SJSA1 (cell line): ENCODE measurements at places on chromosomes 3 and 15. TPM values are rescaled to one million over a fixed set of nuclear protein-coding genes. Genes with fewer than 3 reads are reported as not detected.

- DNase-seq: no peak
Observed at GRCh38 chr3:160856450-160856849, 100.4 kb downstream of the PPM1L start.

GRCh38 chr15:96514607-96515285 is 184.2 kb downstream of the NR2F2 start:
- no peak for DNase-seq

GRCh38 chr15:85443593-85444087 is 63.2 kb downstream of the AKAP13 start:
- DNase-seq: peak; percentile 52

The ECE2 gene
- total RNA-seq: not detected in 2 replicates

The PTH1R gene
- not detected in 2 replicates for total RNA-seq
